Activated CD8-positive, alpha-beta memory T cell treated with anti-CD3 and anti-CD28 coated beads, Interleukin-2, amount 10 ng/mL, durations not matched to agents 7 days and 5 days (primary cell): ENCODE measurements at places on chromosomes 2 and 18. TPM values are rescaled to one million over a fixed set of nuclear protein-coding genes. Genes with fewer than 3 reads are reported as not detected.

GDF7 gene
- not detected for total RNA-seq

DNER gene
- not detected for total RNA-seq

CNTNAP5 gene
- not detected for total RNA-seq

TCF7L1 gene
- total RNA-seq, result not detected

MAL gene
- total RNA-seq, result 54.6 TPM

AOX1 gene
- total RNA-seq, result not detected

CHRNG gene
- not detected for total RNA-seq

CRYGD gene
- total RNA-seq, result not detected

RUFY4 gene
- 5.1 TPM for total RNA-seq

FOXI3 gene
- not detected for total RNA-seq

- no peak overlapping the region for H3K27ac ChIP-seq
- H3K4me3 ChIP-seq, result no peak overlapping the region
- DNase-seq, result no peak
- peaks cover 5% of the 10 kb centered on the region for H3K27me3 ChIP-seq
- H3K36me3 ChIP-seq, result peaks cover 1% of the 10 kb centered on the region
Observed at GRCh38 chr2:48532824-48533223, 2.9 kb downstream of the STON1 start.

DNA sequence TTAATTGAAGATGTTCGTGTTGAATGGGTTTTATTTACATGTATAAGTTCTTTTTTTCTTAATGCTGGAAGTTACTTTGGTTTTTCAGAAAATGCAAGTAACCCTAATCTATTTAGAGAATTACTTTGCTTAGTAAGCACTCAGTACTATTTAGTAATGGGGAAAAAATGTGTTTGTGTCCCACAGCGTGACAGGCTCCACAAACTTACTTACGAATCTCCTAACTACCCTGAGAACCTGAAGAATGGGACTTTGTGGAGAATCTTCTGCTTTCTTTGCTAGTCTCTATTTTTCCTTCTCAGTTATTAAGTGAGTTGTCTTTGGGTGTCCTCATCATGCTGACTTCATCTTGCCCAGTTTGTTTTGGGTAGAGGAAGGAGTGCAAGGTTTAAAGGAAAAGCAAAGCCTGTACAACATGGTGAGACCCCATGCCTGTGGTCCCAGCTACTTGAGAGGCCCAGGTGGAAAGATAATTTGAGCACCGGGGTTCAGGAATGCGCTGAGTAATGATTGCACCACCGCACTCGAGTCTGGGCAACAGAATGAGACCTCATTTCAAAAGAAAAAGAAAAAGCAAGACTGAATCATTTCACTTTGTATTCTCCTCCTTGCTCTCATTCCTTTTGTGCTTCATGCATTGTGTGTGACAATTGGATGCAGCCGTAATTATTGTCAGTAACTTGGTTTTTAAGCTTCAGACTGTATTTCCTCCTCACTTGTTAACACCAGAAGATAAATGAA, 10.2 kb downstream of the NEDD4L start:
- no peaks in the 10 kb centered on the region for H3K36me3 ChIP-seq
- no peaks in the 10 kb centered on the region for H3K4me1 ChIP-seq
- DNase-seq, result no peak
- no peak overlapping the region for H3K27ac ChIP-seq
- no peak overlapping the region for H3K4me3 ChIP-seq

DNA sequence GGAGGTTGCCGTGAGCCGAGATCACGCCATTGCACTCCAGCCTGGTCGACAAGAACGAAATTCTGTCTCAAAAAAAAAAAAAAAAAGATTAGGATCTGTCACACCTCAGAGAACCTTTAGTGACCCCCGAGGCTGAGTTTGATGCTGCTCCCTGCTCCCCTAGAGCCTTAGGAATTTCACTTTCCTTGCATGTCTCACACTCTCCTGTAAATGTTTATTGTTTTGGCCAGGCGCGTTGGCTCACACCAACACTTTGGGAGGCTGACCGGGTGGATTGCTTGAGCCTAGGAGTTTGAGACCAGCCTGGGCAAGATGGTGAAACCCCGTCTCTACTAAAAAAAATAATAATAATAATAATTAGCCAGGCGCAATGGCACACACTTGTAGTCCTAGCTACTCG, 31.5 kb downstream of the SRSF7 start:
- H3K27me3 ChIP-seq, result no peaks in the 10 kb centered on the region
- no peak for DNase-seq
- peaks cover 54% of the 10 kb centered on the region for H3K4me1 ChIP-seq
- no peak overlapping the region for H3K27ac ChIP-seq
- peaks cover 55% of the 10 kb centered on the region for H3K36me3 ChIP-seq
- H3K4me3 ChIP-seq, result no peak overlapping the region

DNA sequence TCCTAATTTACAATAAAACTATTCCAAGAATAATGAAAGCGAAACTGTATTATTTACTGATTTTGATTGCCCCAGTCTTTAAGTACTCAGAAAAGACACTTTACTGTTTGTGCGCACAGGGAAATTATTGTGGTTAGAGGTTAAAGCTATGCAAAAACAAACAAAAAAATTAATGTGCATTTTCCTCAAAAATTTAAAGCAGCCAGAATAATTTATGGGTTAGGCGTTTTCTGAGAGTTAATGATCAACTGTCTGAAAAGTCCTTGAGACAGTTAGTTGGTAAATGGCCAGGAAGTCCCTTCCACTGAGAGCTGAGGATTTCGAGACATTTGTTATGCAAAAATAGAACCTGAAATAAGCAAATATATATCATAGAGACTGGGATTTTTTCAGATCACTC, 143.3 kb downstream of the IRS1 start:
- H3K27me3 ChIP-seq, result no peaks in the 10 kb centered on the region
- peaks cover 4% of the 10 kb centered on the region for H3K36me3 ChIP-seq
- H3K4me3 ChIP-seq, result no peak overlapping the region
- H3K4me1 ChIP-seq, result peaks cover 27% of the 10 kb centered on the region

GRCh38 chr18:25896178-25896780, 194.1 kb downstream of the SS18 start:
- no peak overlapping the region for H3K4me3 ChIP-seq
- H3K27ac ChIP-seq, result no peak overlapping the region
- H3K27me3 ChIP-seq, result peaks cover 18% of the 10 kb centered on the region

GRCh38 chr2:12047761-12048160, 301.3 kb downstream of the LPIN1 start:
- H3K27ac ChIP-seq, result no peak overlapping the region
- DNase-seq, result no peak
- H3K27me3 ChIP-seq, result peaks cover 42% of the 10 kb centered on the region
- H3K4me3 ChIP-seq, result no peak overlapping the region
- peaks cover 26% of the 10 kb centered on the region for H3K4me1 ChIP-seq

DNA sequence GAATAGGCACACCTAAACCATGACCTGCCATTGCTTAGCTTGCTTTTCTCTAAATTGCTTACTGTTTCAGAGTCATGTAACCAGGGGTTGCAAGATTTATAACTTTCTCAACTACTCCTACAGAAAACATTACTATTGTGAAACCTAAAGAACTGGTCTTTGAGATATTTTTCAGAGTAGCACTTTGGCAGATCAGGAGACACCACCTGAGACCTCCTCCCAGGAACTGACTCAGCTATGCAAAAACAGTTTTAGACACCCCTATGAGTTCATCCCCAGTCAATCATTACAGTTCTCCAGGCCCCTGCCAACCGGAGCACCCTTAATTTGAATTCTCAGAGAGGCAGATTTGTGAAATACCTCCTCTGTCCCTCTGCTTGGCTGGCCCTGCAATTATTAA, 80.3 kb downstream of the MBOAT2 start:
- DNase-seq, result no peak
- peaks cover 1% of the 10 kb centered on the region for H3K36me3 ChIP-seq
- H3K4me3 ChIP-seq, result no peak overlapping the region
- no peak overlapping the region for H3K27ac ChIP-seq
- H3K27me3 ChIP-seq, result peaks cover 16% of the 10 kb centered on the region

DNA sequence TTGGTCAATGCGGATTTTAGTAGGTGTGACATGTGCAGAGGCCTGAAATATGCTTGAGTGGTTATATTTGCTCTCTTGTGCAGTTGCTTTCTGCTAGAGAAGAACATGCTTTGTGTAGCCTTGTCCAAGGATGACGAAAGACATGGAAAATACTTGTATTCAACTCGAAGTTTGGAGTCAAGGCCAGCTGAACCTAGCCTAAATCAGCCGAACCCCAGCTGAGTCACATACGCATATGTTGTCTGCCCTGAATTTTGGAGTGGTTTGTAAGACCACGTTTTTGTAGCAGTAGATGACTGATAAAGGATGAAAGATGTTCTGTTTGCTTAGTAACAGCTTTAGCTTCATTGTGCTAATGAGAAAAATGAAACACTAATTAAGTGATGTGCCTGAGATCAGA, 22.5 kb upstream of the SPAG16 start:
- H3K4me3 ChIP-seq, result no peak overlapping the region
- no peaks in the 10 kb centered on the region for H3K4me1 ChIP-seq
- no peak overlapping the region for H3K27ac ChIP-seq
- H3K27me3 ChIP-seq, result no peaks in the 10 kb centered on the region
- no peaks in the 10 kb centered on the region for H3K36me3 ChIP-seq
